Smooth muscle cell of trachea (primary cell): ENCODE measurements at places on chromosomes 5 and 9. TPM values are rescaled to one million over a fixed set of nuclear protein-coding genes. Genes with fewer than 3 reads are reported as not detected.

Gene C5orf15
- 48.6 and 57.3 TPM in 2 replicates for total RNA-seq

Gene FOXD4L4
- total RNA-seq: 0.17 and 0.29 TPM in 2 replicates

Gene FABP6
- total RNA-seq: not detected in 2 replicates

Gene CA9
- 2.3 and 5.8 TPM in 2 replicates for total RNA-seq

Gene BAAT
- total RNA-seq: not detected in 2 replicates

Gene SH3PXD2B
- total RNA-seq: 22.4 and 41.2 TPM in 2 replicates

Gene PCDHB12
- 0.15 and 0.33 TPM in 2 replicates for total RNA-seq

Gene NOP16
- total RNA-seq: 4.5 and 7.6 TPM in 2 replicates

Gene GALNT12
- 16.5 and 19.2 TPM in 2 replicates for total RNA-seq

Gene SLC12A2
- total RNA-seq: 19.6 and 31.4 TPM in 2 replicates

Gene ANKH
- total RNA-seq: 19.2 and 20.3 TPM in 2 replicates

Gene PRSS3
- 11.1 and 13.2 TPM in 2 replicates for total RNA-seq

Gene SEMA4D
- total RNA-seq: 0.58 and 0.66 TPM in 2 replicates

Gene TAF11L5
- not detected in 2 replicates for total RNA-seq

Gene PCDHGA2
- 3.3 and 6.6 TPM in 2 replicates for total RNA-seq

Gene ENTR1
- total RNA-seq: 25.6 and 37.7 TPM in 2 replicates

Gene SPARC
- 525 and 1,480 TPM in 2 replicates for total RNA-seq

Gene LRRC70
- 0.50 and 1.3 TPM in 2 replicates for total RNA-seq

Gene TMEM267
- 11.8 and 13.4 TPM in 2 replicates for total RNA-seq

Gene PCDHGB7
- 15.7 and 16.4 TPM in 2 replicates for total RNA-seq

Gene UBAC1
- total RNA-seq: 31.4 and 33.2 TPM in 2 replicates

Gene PCDHA4
- total RNA-seq: 0.29 and 0.33 TPM in 2 replicates

Gene CDC25C
- 0.66 and 13.7 TPM in 2 replicates for total RNA-seq

Gene NPR2
- 48.6 and 54.3 TPM in 2 replicates for total RNA-seq

Gene MGAT1
- 116 and 140 TPM in 2 replicates for total RNA-seq

Gene ADGRD2
- not detected in 2 replicates for total RNA-seq

Gene ALDOB
- total RNA-seq: not detected in 2 replicates

Gene SLCO4C1
- not detected in 2 replicates for total RNA-seq

Gene KIAA0825
- 4.0 and 5.5 TPM in 2 replicates for total RNA-seq

Gene CWC27
- total RNA-seq: 13.2 and 17.9 TPM in 2 replicates

Gene OR1L6
- not detected in 2 replicates for total RNA-seq
